T-helper 2 cell treated with Interferon-gamma antibody and Interleukin-4, amounts not matched to agents 5 μg/mL and 100 μg/mL, for 36 hours (primary cell): ENCODE measurements at places on chromosomes 7 and 10.

GRCh38 chr10:34967335-34967880 is 122.7 kb downstream of the CUL2 start:
- DNase-seq, result no peak

DNA sequence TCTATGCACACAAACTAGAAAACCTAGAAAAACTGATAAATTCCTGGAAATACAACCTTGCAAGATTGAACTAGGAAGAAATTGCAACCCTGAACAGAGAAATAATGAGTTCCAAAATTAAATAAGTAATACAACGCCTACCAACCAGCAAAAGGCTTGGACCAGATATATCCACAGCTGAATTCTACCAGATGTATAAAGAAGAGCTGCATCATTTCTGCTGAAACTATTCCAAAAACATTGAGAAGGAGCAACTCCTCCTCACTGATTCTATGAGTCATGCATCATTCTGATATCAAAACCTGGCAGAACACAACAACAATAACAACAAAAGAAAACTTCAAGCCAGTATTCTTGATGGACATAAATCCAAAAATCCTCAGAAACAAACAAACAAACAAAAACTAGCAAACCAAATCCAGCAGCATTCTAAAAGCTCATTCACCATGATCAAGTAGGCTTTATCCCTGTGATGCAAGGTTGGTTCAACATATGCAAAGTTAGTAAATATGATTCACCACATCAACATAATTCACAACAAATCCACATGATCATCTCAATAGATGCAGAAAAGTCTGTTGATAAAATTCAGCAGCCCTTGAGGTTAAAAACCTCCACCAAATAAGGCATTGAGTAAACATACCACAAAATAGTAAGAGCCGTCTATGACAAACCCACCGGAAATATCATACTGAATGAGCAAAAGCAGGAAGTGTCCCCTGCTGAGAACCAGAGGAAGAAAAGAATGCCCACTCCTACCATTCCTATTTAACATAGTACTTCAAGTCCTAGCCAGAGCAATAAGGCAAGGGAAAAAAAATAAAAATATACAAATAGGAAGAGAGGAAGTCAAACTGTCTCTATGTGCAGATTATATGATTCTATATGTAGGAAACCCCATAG is 98.2 kb downstream of the PCDH15 start:
- DNase-seq, result no peak

- no peak for DNase-seq
These were observed 949.4 kb upstream of the POT1 start for GRCh38 chr7:125878988-125879387.

GRCh38 chr7:2520761-2521290 is 1.3 kb downstream of the LFNG start:
- no peak for DNase-seq

DNA sequence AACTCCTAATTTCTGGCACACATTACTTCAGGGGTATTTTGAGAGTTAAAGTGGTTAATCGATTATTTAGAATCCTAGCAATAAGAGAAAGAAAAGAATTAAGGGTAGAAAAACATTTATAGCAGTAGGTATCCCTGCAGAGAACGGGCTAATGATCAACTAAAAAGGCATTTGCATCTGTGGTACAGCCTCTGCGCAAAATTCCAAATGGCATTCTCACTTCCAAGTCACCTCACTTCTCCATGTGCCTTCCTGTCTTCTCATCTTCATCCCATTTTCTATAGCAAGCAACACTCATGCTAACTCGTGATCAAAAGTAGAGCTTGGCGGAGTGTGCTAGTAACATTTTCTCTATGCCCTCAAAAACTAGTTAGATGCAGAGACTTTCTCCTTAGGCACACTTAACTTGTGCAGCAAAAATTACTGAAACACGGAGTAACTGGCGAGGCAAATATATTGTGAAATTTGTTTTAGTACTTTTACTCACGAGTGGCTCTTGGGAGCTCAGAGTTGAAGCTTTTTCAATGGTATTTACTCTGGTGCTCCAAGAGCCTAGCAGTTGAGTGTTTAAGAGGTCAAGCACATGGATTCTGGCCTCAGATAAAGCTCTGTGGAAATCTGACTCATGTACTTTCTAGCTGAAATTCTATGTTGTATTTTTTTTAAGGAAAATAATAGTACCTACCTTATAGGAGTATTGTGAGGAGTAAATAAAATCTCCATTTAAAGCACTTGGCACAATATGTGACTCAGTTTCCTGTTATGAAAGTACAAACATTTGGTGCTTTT is 65.1 kb downstream of the MET start:
- no peak for DNase-seq

DNA sequence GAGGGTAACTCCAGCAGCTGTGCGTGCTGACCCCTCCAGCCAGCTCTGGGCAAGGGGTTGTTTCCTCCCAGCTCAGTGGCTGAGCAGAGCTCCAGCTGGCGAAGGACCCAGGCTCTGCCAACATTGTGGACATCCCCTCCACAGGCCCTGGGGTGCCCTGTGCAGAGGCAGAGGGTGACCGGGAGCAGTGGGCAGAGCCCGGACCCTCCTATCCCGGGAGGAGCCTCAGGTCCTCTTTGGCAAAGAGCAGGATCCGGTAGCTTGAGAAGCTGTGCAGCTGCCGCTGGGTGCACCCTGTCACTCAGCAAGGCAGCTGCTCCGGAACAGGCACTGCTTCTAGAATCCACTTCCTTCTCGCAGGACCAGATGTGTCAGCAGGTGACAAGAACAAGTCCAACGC is 175.9 kb downstream of the EBF3 start:
- no peak for DNase-seq

DNA sequence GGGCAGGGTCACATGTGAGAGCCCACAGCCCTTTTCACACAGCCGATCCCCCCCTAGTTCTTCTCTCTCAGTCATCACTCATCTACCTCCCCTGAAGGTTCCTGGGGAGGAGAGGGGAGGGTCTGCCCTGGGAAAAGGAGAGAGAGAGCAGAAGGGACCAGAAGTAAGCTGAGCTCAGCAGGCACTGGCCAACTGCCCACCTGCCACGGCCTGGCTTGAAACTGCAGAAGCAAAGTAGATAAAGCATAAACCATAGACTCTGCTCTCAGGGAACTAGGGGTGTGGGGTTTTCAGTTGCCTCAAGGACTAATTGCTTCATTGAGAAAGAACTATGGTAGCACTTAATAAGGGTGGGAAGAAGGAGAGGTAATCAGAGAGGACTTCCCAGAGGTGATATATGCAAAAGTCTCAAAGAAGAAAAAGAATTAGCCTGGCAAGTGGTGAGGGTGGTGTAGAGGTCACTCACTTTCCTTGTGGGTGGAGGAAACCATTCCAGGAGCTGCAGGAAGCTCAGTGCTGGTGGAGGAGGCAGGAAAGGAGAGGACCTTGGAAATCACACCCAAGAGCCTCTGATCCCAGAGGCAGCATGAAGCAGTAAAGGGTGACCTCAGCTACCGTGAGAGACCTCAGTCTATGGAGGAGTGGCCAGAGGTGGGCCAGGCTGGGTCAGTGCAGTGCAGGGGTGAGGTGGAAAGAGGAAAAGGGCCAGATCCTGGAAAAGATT is 17.2 kb downstream of the PILRA start:
- no peak for DNase-seq

GRCh38 chr7:142606081-142606480 is 143.2 kb upstream of the PRSS1 start:
- DNase-seq, result no peak

DNA sequence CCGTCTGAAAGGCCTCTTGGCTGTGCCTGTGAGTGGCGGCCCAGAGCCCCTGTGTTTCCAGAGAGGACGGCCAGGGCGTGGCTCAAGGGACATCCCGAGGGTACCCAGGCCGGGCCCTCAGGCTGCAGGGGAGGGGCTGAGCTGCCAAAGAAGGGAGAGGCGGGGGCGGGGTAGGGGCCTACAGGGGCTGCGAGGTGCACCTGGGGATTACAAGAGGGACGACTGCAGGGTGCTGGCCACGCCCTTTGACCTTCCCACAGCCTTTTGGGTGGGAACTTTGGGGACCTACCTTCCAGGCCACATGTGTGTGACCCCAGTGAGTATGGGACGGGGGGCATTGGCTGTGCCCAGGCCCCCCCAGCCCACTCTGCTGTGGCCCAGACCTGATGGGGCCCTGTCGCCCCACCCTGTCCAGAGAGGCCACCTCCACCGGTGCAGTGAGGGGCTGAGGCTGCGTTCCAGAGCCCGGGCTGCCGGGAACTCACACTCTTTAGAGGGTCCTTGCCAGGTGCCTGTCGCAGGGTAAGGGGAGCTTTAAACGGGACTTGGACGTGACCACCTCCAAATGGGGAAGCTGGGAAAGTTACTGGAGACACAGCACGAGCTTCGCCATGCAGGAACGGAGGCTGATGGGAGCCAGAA is 19.0 kb upstream of the NKX6-2 start:
- no peak for DNase-seq

GRCh38 chr7:116525298-116525912 is 569 bp downstream of the CAV1 start:
- peak; percentile 22 for DNase-seq

- DNase-seq, result peak; percentile 21
These were observed 19.2 kb upstream of the SMO start for GRCh38 chr7:129169171-129169671.

GRCh38 chr10:132571650-132572544 is 34.3 kb downstream of the INPP5A start:
- peak; percentile 86 for DNase-seq

DNA sequence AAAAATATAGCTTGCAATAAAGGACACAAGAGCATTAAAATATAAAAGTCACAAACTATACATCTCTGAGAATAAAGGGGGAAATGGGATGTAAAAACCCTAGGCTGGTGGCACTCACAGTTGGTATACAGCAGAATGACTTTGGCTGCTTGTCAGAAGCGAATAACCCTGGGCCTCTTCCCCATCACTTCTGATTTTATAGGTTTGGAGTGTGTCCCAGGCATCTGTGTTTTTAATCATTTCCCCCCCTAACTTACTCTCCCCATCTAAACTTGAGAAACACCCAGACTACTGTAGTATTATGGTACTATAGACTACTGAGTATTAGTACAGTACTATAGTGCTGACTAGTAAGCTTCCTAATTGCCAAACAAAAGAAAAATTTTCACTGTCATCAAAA is 1.8 kb upstream of the RPA3 start:
- DNase-seq, result no peak

- DNase-seq, result no peak
These were observed 19.8 kb downstream of the CDK1 start for GRCh38 chr10:60798031-60798430.

- DNase-seq, result no peak
These were observed 27.4 kb downstream of the GTF2I start for GRCh38 chr7:74684921-74685320.

- no peak for DNase-seq
These were observed 222.9 kb downstream of the CHRM2 start for GRCh38 chr7:137091396-137091795.

- no peak for DNase-seq
These were observed 224.9 kb upstream of the NFE2L3 start for GRCh38 chr7:25926891-25927625.

- DNase-seq, result no peak
These were observed 9.3 kb downstream of the TCAF1 start for GRCh38 chr7:143892527-143893300.

GRCh38 chr7:28222636-28223035 is 42.0 kb upstream of the JAZF1 start:
- no peak for DNase-seq

- no peak for DNase-seq
These were observed 36.7 kb upstream of the GRID1 start for GRCh38 chr10:86403183-86403797.

- DNase-seq, result no peak
These were observed 33.0 kb downstream of the FAM25A start for GRCh38 chr10:87053111-87053510.

DNA sequence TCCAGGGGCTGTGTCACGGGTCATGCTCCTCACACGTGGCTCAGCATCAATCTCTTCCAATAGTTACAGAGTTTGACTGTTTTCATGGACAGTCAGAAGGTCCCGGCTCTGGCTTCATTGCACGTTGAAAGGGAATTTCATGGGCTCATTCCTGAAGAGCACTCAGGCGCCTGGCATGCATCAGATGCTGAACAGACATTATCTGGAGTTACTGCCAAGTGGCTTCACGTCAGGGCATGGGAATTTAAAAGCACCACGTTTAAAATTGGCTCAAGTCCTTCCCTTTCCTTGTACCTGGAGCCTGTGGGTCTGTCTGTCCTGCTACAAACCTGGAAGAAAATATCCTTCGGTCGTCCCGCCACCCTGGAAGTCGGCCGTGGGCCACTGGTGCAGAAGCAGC is 50.4 kb downstream of the CFAP46 start:
- no peak for DNase-seq

GRCh38 chr7:100010901-100011300 is 4.5 kb upstream of the ZKSCAN1 start:
- no peak for DNase-seq

DNA sequence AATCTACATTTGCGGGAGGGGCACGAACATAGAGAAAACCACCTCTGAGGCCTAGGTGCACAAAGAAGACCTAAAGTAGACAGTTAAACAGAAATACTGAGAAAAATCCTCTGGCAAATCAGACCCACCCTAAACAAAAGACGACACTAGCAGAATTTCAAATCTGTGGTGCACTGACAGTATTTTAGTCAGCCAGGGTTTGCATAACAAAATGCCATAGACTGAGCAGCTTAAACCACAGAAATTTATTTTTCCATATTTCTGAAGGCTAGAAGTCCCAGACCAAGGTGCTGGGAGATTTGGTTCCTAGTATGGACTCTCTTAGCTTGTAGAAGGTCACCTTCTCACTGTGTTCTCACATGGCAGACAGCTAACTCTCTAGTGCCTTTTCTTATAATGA is 26.3 kb downstream of the IPMK start:
- DNase-seq, result no peak

DNA sequence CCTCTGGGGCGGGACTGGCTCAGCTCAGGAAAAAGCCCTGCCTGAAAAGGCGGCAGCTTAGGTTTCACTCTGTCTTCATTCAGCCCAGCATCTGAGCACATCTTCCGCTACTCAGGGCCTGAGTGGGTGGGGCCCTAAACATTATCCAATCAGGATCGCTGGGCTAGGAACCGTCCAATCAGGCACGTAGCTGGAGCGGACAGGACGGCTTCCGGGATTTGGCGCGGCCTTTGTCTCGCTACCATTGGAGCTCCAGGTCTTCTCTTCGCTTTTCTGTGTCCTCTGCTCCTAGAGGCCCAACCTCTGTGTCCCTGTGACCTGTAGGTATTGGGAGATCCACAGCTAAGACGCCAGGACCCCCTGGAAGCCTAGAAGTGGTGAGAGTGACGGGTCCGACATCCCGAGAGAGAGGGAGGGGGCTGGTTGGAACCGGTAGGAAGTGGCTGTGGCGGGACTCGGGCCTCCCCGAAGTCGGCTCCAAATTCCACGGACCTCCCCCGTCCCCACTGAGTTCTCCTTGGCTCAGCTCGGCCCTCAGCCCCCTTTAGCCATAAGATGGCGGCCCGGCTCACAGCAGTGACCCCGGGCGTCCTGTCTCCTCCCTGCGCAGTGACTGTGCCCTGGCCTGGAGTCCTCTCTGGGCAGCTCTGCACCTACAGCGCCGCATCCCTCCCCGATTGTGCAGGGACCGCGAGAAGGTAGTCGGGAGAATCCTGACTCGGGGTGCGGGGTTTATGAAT is 99.1 kb downstream of the ZNF680 start:
- DNase-seq, result no peak
